Inflammatory macrophage treated with lipopolysaccharide for 1 hour (primary cell): ENCODE measurements at places on chromosomes 5 and 9.

DNA sequence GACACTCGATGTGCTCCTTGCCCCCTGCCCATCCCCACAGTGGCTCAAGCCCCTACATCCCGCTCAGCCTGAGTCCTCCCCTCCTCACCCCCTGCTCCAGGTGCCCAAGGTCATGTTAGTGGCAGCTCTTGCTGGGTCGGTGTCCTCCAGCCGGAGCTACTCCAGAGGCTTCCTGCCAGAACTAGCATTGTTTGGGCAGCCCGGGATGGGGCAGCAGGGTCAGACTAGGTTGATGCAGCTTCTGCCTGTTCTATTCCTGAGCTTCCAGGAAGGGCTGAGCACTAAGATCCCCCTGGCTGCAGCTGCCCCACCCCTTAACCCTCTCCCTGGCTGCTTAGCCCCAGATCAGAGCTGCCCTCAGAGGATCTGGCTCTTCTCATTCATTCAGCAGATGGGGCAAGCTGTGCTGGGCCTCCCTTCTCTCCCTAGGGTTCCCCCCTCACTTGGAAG is 671 bp downstream of the RGS14 start:
- no peak for DNase-seq

GRCh38 chr9:38356851-38357250 is 35.7 kb upstream of the ALDH1B1 start:
- DNase-seq, result no peak

DNA sequence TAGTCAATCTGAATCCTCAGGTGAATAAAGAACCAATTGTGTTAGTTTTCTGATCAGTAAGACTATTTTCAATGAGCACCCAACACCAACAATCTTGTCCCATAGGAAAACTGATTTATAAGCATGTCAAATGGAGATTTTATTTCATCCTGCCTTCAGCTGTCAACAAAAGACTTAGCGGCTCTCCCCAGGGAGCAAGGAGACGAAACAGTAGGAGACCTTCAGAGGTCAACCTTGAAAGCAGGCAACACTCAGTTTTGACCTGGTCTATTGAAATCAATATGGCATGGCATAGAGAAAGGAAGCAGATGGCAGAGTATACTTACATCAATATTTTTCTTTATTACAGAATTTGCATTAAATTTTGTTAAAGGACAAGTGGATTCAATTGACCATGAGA is 34.1 kb downstream of the ZNF622 start:
- no peak for DNase-seq

DNA sequence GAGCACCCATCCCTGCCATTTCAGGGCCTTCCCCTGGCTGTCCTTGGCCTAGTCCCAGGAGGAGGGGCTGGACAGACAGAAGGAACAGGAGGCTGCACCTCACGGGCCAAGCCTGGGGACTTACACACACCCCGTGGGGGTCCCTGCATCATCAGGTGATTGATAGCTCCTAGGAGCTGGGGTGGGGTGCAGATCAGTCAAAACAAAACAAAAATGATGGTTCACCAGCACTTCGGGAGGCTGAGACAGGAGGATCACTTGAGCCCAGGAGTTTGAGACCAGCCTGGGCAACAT is 169.3 kb downstream of the GAPVD1 start:
- DNase-seq, result no peak

DNA sequence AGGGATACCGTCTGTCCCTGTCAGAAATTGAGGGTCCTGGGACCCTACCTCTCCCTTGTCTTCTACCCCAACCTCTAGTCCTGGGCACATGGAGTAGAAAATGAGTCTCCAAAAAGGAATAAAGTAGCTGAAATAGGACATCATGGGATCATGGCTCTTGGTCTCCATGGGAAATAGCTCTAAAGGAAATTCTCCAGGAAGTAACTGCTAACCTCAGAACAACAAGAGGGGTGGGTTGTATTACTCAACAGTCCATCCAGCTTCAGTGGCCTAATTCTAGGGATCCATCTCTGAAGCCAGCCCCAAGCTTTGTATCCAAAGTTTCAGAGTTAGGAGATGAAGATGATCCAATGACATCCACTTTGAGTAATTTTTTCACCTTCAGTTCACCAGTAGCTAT is 11.0 kb upstream of the RUSC2 start:
- no peak for DNase-seq

DNA sequence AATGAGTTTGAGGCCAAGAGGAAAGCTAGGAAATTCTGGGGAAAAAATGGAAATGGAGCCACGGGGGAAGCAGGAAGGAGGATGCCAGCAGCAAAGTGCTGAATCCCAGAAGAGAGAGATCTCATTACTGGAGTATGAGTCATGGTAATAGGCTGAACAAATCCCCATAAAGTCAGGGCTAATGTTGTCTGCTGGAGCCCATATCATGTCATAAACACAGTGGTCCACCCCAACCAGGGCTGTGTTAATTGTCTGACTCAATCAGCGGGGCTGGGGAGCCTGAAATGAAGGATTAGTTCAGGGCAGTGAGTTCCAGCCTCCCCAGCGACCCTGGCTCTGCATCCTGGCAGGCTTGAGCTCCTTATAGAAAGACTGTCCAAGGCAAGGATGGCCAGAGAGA is 68.8 kb downstream of the TLR4 start:
- DNase-seq, result no peak

- no peak for DNase-seq
Measured at GRCh38 chr5:126744836-126745235, 32.1 kb upstream of the LMNB1 start.

GRCh38 chr5:32138839-32139493 is 35.2 kb downstream of the GOLPH3 start:
- peak; percentile 83 for DNase-seq

- DNase-seq, result no peak
Measured at GRCh38 chr5:107820429-107820828, 149.7 kb upstream of the EFNA5 start.

DNA sequence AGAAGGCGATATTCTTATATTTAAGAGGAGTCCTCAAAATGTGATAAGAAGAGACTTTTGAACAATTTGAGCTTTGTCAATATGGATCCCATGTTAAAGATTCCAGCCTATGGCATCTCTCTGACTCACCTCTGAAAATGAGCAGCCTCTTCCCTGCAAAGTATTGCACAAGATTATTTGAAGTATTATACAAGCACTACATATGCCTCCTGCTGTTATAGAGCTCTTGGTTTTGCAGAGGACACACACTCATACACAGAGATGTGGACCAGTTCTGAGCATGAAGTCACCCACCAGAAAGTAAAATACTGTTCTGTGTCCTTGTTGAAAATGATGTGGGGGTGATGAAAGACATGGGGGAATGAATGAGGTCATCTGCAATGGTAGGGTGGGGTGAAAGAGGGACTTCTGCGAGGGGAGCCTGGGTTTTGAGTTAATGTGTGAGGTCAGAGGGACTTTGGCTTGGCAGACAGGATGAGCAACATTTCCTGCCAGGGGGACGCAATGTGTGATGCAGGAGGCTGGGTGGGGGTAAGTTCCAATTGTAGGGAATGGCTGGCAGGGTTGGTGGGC is 25.8 kb downstream of the FBXL7 start:
- DNase-seq, result no peak

DNA sequence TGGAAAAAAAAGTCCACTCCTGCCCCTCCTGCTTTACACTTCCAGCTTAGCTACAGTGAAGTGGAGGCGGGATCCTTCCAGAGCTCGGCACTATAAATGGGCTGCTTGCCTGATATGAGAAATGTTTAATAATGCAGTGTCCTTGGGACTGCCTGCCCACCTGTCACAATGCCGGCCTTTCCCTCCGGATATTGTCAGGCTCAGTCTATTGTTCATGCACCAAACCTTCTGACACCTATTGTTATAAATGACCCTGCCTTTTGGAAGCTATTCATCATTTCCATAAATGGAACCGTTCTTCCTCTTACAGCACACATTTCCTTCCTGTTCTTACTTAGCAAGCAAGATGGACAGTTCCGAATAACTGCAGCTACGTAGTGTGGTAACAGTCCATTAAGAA is 146.3 kb downstream of the DMAC1 start:
- DNase-seq, result no peak

DNA sequence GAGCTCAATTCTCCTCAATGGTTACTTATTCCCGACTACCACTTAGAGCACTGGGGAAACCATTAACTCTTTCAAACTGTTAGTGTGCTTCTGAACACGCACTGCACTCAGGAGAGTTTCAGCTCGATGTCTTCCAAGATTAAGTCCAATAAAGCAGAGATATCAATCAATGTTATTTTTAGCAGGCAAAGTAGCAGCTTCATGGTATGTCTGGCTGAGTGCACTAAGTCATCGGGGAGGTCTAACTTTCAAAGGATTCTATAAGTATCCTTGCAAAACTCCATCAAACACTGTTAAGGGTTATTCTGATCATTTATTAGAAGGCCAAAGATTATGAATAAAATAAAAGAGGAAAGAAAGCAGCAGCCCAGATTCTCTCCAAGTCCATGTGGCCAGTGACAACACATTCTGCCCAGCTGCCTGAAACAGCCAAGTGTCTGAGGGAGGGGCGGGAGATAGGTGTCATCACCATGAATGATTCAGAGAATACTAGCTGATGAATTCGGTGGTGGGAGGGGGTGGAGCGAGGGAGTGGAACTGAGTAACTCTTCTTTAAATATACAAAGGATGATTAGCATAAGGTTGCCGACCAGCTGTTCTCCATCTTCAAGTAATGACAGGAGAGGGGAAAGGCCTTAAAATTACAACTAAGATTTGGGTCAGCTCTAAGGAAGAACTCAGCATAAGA is 21.3 kb downstream of the NREP start:
- DNase-seq, result peak; percentile 10

- no peak for DNase-seq
Measured at GRCh38 chr5:20524991-20525529, 537.1 kb upstream of the CDH18 start.

DNA sequence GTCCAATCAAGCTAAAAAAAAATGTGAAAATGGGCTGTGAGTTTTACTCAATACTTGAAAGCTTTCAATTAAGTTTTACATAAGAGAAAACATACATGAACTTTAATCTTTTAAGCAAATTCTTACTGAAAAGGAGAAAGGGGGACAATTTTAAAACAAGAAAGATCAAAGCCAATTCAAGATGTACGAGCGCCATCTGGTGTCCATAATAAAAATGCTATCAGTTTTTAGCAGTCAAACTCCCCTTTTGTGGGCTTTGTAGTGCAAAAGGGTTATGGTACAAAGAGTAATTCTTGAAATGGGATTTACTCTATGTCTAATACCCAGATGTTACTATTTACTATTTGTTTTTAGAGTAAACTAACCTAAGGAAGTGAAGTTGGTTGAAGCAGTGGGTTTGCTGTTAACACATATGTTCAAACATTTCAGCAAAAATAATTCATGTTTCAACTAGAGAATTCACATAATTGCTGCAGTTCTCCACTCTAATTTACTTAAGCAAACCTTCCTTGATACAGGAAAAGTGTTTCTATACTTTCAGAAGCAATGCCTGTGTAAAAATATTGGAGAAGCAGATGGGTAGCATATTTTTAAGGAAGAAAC is 228.2 kb upstream of the TYRP1 start:
- peak; percentile 49 for DNase-seq

- no peak for DNase-seq
Measured at GRCh38 chr5:172149073-172149472, 39.0 kb downstream of the STK10 start.

DNA sequence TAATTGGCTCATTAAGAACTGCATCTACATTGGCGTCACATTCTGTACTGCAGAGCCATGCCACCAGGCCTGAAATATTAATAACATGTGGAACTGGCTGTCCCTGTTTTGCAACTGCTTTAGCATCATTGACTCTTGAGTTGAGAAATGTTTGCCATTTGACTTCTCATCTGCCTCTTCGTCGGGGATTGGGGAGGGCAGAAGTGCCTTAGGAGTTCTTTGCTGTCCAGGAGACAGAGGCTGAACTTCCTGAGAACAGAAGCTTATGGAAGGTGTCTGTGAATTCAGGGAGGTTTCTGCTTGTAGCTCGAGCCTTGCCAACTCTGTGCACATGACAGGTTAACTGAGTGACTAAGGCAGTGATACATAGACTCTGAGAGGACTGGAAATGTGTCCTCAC is 265.0 kb downstream of the KIF4B start:
- no peak for DNase-seq

DNA sequence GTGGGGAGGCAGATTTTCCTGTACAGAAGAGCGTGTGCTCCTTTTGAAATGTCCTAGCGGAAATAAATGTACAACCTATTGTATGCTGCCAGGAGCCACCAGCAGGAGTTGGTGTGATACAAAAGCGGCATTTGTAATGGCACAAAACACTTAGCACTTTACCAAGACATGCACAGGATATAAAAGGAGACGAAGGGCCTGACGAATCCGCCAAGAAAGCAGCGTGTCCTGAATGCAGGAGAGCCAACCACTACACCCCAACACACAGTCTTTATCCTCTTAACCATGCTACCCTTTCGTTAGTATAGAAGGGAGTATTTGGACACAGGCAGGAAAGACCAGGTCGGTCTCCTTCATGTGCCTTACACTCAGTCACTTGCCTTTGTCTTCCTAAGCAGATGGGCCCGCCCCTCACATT is 218.1 kb downstream of the TRIM32 start:
- DNase-seq, result no peak

DNA sequence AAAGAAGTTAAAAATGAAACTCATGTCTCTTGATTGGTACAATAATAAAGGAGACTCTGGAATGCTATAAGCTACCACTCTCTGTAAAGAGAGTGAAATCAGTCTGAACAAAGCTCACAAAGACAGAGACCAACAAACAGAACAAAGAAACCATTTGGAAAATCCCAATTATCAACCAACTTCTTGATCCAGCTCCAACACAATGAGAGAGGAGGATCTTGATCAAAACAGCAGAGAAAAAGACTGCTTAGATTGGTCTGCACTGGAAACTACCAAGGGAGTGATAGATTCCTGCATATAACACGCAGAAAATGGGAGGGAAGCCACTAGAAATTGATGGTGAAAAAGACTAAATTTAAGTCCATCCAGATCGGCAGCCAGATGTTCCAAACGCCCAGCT is 23.1 kb upstream of the RNF38 start:
- no peak for DNase-seq

DNA sequence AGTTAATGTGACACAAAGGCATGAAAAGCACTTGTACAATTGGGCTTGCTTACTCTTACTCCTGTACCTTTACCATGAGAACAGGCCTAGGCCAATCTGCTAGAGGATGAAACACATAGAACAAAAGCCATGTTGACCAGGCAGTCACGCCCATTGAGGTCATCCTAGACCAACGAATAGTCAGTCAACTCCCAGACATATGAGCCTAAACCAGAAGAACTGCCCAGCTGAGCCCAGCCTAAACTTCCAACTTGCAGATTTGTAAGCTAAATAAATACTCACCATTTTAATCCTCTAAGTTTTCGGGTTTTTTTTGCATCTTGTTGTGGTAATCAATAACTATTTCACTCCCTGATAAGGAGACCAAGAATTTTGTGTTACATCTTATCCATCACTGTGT is 164.8 kb upstream of the ADRA1B start:
- no peak for DNase-seq

- DNase-seq, result no peak
Measured at GRCh38 chr5:111528056-111528455, 15.7 kb upstream of the STARD4 start.

GRCh38 chr5:132489051-132489770 is 1.4 kb downstream of the IRF1 start:
- no peak for DNase-seq

DNA sequence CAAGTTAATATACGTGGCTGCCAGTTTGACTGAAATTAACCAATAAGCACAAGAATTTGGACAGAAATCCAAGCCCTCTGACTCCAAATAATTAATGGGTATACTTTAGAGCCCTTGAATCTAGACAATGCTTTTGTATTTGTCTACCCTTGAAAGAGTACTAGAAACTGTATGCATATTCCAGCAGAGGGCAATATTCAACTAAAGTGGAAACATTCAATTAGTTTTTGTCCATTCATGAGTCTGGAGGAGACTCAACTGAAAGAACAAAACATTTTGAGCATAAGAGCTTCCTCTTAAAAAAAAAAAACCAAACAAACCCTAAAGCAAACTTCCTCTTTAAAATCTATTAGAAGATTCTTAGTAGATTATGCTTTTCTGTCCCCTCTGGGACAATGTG is 157.8 kb downstream of the ARHGEF28 start:
- peak; percentile 75 for DNase-seq
